Effector CD8-positive, alpha-beta T cell (primary cell): ENCODE measurements at places on chromosomes 4 and X.

DNA sequence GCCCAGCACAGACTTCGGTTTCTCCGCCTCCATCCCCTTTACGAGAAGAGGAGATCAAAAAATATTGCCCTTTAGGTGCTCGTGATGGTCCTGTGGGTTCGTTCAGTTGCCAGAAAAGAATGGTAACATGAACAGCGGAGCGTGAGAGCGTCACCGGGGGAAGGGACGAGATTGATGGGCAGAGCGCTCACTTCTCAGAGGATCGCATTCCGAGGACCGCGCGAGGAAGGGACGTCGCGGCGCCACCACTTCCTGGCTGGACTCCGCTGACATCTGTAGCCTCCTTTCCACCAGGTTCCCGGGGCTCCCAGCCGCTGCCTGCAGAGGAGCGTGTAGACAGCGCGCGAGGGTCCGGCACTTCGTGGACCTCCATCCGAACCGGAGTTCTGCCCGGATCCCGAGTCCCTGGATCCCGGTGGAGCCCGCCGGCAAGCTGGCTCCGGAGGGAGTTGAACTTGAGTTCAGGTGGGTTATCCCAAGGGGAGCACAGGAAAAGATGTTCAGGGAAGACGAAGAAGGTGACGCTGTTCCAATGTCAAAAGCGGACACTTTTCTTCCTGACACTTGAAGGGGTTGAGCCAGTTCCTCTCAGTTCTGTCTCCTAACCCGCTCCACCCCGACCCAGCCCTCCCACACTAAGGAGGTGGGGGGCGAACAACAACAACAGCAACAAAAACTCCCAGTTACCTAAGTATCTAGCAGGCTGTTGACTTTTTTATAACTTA, 484 bp downstream of the GALNTL6 start:
- no peak for DNase-seq

DNA sequence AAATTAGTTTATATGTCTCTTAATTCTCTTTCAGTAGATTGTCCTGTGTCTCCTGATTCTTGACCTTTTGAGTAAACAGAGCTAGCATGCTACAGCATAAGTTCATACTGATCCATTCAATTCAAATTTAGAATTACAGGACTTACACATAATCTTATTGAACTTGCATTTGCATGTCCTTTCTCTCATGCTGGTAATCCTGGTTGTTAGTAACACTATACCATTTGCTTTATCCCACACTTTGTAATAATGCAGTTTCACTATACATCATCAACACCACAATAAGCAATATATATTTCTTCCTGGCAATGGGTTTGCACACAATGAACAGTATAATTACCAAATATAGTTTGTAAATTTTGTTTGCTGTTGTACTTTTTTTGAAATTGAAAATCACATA, 937.2 kb upstream of the GRID2 start:
- DNase-seq: no peak

- no peak for DNase-seq
These were observed 16.3 kb upstream of the DDX3X start for GRCh38 chrX:41317477-41318208.

- no peak for DNase-seq
These were observed 14.4 kb upstream of the MSX1 start for GRCh38 chr4:4845027-4845426.

DNA sequence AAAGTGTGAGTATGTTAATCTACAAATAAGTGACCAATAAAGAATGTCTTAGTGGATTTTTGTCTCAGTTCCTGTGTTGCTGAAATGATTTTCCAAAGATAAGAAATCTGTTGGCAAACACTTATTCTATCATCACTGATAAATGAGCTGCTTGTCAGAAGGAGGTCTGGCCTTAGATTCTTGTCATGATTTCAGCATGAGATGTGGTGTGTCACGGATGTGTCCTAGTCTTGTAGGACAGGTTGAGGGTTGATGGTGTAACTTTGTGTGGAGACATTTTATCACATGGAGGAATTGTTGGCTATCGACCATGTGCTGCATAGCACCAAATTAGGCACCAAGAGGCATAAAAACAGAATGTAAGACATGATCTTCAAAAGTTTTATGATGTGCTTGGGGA, 31.8 kb upstream of the LIMCH1 start:
- DNase-seq: no peak

GRCh38 chrX:16136080-16136479, 12.7 kb downstream of the GRPR start:
- no peak for DNase-seq

GRCh38 chrX:154068560-154068959, 29.0 kb downstream of the MECP2 start:
- DNase-seq: no peak

GRCh38 chr4:57110640-57111511, 691 bp upstream of the IGFBP7 start:
- no peak for DNase-seq

- DNase-seq: no peak
These were observed 17.6 kb upstream of the PRRG1 start for GRCh38 chrX:37331546-37331945.

- no peak for DNase-seq
These were observed 591.5 kb downstream of the GALNTL6 start for GRCh38 chr4:172404676-172405075.

GRCh38 chr4:3248811-3249661, at the start of gene MSANTD1:
MSANTD1 (plus strand) TSS chr4:3249159; CDS start chr4:3249223, 64 bp downstream.
- no peak for DNase-seq

- DNase-seq: no peak
These were observed 417 bp downstream of the PPP2R2C start for GRCh38 chr4:6472008-6472386.

- DNase-seq: no peak
These were observed at the start of gene ASIC5 for GRCh38 chr4:155866177-155866576. ASIC5 (minus strand) TSS chr4:155866277; CDS start chr4:155866226, 51 bp downstream.
